Activated CD8-positive, alpha-beta memory T cell treated with anti-CD3 and anti-CD28 coated beads for 4 hours (primary cell): ENCODE measurements at places on chromosomes 7 and 10.

GRCh38 chr10:100747456-100748230, 2.3 kb downstream of the PAX2 start:
- no peak for DNase-seq

GRCh38 chr10:21584834-21585530, 51.0 kb downstream of the MLLT10 start:
- no peak for DNase-seq

DNA sequence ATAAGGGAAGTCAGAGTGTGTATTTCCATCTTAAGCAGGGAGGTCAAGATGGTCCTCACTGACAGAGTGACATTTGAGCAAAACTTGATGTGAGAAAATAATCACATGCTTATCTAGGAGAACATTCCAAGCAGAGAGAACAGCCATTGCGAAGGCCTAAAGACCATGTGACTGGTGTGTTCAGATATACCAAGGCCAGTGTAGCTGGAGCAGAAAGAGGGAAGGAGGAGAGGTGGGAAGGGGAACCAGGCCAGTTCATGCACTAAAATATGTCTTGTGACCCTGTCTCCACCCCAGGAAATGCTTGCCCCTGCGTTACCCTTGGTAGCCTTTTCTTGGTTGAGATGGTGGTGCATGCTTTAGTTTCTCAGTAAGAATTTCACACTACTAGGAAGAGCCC, 77.4 kb downstream of the CACNB2 start:
- DNase-seq = no peak

DNA sequence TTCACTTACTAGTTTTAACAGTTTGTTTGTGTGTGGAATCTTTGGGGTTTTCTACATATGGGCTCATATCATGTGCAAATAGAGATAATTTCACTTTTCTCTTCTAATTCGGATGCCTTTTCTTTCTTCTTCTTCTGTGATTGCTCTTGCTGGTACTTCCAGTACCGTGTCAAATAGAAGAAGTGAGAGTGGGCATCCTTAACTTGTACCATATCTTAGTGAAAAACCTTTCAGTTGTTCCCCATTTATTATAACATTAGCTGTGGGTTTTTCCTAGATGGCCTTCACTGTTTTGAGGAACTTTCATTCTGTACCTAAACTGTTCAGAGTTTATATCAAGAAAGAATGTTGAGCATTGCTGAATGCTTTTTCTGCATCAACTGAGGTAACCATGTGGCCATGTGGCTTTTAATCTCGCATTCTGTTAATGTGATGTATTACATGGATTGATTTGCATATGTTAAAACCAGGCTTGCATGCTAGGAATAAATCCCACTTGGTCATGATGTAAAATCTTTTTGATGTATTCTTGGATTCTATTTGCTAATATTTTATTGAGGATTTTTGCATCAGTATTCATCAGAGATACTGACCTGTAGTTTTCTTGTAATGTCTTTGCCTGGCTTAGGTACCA, 78.7 kb downstream of the FAM107B start:
- DNase-seq = no peak

DNA sequence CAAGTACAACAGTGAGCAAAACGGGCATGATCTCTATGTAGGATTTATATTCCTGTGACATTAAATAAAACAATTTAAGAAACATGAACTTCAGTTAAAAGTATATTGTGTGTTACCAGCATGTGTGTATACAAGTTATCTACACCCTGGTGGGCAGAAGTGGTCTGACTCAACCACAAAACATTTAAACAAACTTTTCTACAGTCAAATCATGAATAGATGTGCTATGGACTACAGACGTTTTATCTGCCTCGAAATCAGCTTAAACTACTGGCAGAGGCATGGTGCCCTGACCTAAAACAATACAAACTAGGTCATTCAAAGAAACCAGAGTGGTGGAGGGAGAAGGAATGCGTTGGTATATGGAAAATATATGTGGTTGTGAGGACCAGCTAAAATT, 3.6 kb downstream of the ARL3 start:
- no peak for DNase-seq

DNA sequence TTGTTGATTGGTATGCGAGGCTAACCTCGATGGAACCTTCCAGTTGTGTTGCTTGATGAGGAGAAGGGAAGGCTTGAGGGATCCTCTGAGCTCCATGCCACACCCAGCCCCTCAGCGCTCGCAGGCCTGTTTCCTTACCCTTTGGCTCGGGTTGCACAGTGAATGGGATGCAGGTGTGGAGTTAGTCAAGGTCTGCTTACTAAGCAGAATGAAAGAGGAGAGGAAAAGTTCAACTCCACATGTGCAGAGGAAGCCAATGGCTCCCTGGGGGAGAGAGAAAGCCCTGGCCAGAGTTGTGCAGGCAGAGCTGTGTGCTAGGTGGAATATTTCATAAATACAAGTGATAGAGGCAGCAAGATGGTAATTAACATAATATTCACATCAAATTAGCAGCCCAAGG, 85.5 kb downstream of the JCAD start:
- no peak for DNase-seq
